ENCODE measurements at places on chromosomes 16 and 17.

DNA sequence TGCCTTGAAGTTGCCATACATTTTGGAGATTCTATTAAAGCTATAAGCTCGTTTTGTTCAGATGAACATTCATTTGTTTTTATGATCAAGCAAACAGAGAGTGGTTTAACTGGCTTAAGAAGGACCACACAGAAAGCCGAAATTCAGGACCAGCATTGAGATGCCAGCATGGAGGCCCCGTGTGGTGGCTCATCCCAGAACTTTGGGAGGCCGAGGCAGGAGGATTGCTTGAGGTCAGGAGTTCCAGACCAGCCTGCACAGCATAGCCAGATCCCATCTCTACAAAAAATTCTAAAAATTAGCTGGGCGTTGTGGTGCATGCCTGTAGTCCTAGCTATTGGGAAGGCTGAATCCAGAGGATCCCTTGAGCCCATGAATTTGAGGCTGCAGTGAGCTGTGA, 45.9 kb upstream of the KIFC3 start:
- no peak overlapping the region for H3K27ac ChIP-seq
- no peak for DNase-seq
- H3K4me3 ChIP-seq: no peak overlapping the region
- no peaks in the 10 kb centered on the region for H3K36me3 ChIP-seq
- no peaks in the 10 kb centered on the region for H3K4me1 ChIP-seq

GRCh38 chr16:85582229-85582991, 30.7 kb upstream of the GSE1 start:
- no peak for DNase-seq
- no peak overlapping the region for H3K4me3 ChIP-seq
- no peaks in the 10 kb centered on the region for H3K27me3 ChIP-seq
- H3K4me1 ChIP-seq: peaks cover 30% of the 10 kb centered on the region
- H3K36me3 ChIP-seq: peaks cover 1% of the 10 kb centered on the region
- H3K27ac ChIP-seq: no peak overlapping the region

GRCh38 chr16:55756963-55757362, 75.9 kb downstream of the CES1 start:
- H3K4me3 ChIP-seq: no peak overlapping the region
- H3K27me3 ChIP-seq: peaks cover 11% of the 10 kb centered on the region
- H3K4me1 ChIP-seq: peaks cover 15% of the 10 kb centered on the region
- no peak overlapping the region for H3K27ac ChIP-seq

GRCh38 chr16:71352963-71353460, 5.5 kb upstream of the CALB2 start:
- H3K27me3 ChIP-seq: peaks cover 5% of the 10 kb centered on the region
- DNase-seq: no peak
- no peak overlapping the region for H3K4me3 ChIP-seq
- no peak overlapping the region for H3K27ac ChIP-seq
- H3K4me1 ChIP-seq: no peaks in the 10 kb centered on the region
- H3K36me3 ChIP-seq: no peaks in the 10 kb centered on the region

GRCh38 chr17:73949903-73950592, 253.4 kb upstream of the RPL38 start:
- no peak overlapping the region for H3K27ac ChIP-seq
- DNase-seq: no peak
